Fibroblast of mammary gland (primary cell): ENCODE measurements at places on chromosomes 2 and 18.
A peak's percentile ranks its signal among the peaks of the same experiment; 100 is the strongest.

GRCh38 chr2:237431372-237431771, 17.4 kb upstream of the COL6A3 start:
- peak; percentile 99 for DNase-seq

- DNase-seq, result no peak
Measured at GRCh38 chr18:52439457-52439856, 99.5 kb downstream of the DCC start.

DNA sequence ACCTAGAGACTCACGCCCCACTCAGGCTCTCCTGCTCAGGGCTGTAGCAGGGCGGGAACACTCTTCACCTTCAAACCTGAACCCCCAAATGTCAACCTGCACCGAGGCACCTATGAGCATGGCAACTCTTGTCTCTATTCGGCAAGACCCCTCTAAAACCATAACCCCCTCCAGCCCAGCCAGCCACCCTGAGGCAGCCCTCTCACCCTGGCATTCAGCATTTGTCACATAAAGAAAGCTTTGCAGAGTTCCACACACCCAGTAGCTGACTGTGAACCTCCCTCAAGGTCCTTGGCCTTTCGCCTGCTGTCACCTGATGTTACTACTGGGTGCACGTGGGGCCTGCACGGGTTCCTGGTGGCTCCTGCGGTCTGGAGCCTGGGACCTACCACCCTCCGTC, 97.2 kb upstream of the ALKAL2 start:
- no peak for DNase-seq

- DNase-seq, result no peak
Measured at GRCh38 chr2:240595381-240596079, 9.0 kb downstream of the CAPN10 start.

DNA sequence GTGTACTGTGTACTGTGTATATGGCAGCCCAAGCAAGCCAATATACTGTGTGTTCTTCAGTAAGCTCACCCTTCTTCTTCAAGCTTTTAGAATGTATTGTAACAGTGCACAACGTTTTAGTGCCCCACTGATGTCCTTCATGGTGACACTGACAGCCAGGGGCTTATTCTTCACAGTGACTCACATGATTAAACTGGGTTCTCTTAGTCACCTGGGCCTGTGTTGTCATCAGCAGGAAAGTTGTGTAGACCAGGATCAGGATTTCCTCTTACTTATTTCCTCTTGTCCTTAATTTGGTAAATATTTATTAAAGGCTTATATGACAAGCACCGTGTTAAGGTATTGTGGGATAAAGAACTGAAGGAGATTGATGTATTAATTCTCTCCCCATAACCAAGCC, 67.9 kb upstream of the THOC1 start:
- DNase-seq, result no peak

GRCh38 chr18:78892177-78892576, 87.4 kb upstream of the SALL3 start:
- no peak for DNase-seq

- no peak for DNase-seq
Measured at GRCh38 chr2:240685771-240686371, 3.2 kb upstream of the AQP12B start.

- peak; percentile 47 for DNase-seq
Measured at GRCh38 chr2:164538240-164538866, 82.9 kb downstream of the GRB14 start.

- DNase-seq, result no peak
Measured at GRCh38 chr2:103960951-103961350, 893.0 kb upstream of the POU3F3 start.

DNA sequence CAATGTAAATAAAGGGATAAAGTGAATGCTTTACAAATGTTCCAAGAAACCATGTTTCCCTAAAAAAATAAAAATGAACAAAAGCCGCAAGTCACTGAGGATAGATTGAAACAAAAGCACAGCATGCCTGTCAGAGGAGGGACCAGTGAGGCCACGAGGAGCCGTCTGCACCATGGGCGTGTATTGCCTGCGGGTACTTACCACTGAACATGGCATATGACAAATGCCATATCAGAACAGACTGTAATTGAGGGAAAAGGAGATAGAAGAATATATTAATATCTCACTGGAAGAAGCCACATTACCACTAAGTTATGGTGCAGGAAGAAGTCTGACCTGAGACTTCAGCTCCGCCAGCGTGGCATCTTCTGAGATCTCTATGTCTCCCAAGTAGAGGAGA, 75.8 kb downstream of the USP40 start:
- no peak for DNase-seq

DNA sequence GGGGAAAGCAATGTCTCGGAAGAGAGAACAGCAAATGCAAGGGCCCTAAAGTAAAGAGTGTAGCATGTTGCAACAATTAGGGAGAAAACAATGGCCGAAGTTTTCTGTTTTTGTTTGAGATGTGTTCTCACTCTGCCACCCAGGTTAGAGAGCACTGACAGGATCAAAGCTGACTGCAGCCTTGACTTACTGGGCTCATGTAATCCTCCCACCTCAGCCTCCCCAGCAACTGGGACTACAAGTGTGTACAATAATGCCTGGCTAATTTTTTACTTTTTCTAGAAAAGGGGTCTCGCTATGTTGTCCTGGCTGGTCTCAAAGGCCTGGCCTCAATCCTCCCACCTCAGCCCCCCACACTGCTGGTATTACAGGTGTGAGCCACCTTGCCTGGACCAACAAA, 23.9 kb downstream of the MEMO1 start:
- DNase-seq, result no peak

DNA sequence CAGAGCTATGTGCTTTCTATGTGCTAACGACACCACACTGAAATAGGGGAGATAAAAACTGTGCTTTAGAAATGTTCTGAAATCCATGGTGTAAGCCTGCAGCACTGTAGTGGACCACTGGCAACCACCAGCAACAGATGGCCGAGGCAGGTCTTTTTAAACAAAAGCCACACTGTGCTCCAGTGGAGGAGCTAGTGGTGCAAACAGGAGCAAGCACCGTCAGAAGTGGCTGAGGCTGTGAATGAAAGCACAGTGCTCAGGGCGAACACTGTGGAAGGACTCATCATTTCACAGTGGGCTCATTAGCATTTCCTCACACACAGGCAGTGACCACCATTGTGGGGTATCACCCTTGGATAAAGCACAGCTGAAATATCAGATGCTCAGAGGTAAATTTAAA, 22.9 kb upstream of the MTX2 start:
- DNase-seq, result no peak

DNA sequence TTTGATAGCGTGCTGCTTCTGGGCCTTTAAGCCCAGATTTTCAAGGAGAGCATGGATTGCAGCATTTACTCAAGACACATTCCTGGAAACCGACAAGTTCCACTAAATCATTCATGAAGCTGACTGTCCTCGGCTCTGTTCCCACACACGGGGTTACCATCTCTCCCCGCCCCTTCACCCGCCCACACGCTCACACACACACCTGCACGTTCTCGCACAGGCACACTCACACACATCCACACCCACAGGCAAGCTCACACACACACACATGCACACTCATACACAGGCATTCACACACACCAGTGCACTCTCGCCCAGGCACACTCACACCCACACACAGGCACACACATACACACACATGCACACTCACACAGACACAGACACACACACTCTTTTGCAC, 150.0 kb upstream of the AGAP1 start:
- peak; percentile 86 for DNase-seq

GRCh38 chr2:68295516-68295915, 24.2 kb downstream of the CNRIP1 start:
- DNase-seq, result no peak

- no peak for DNase-seq
Measured at GRCh38 chr18:30639361-30639760, 403.2 kb downstream of the DSC3 start.

GRCh38 chr2:41928526-41928925, 119.3 kb upstream of the PKDCC start:
- DNase-seq, result peak; percentile 86

- DNase-seq, result peak; percentile 79
Measured at GRCh38 chr2:217218269-217219163, 358.7 kb upstream of the TNP1 start.

DNA sequence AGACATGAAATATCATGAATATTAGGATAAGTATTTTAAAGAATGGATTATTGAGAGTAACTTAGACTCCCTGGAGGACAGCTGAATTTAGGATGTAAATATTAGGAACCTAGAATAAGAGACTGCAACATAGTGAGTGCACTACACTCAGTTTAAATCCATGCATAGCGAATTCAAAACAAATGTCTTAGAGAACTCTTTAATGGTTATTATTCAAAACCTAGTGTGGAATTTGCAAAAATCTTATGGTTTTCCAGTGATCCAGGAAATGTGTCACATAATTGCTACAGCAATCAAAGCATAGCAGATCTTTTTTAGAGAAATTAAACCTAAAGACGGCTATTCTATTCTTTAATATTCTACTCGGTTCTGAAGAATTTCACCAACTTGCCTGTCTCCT, 239.0 kb downstream of the TMX3 start:
- DNase-seq, result no peak

- DNase-seq, result peak; percentile 34
Measured at GRCh38 chr2:196314780-196315179, 143.4 kb upstream of the STK17B start.

DNA sequence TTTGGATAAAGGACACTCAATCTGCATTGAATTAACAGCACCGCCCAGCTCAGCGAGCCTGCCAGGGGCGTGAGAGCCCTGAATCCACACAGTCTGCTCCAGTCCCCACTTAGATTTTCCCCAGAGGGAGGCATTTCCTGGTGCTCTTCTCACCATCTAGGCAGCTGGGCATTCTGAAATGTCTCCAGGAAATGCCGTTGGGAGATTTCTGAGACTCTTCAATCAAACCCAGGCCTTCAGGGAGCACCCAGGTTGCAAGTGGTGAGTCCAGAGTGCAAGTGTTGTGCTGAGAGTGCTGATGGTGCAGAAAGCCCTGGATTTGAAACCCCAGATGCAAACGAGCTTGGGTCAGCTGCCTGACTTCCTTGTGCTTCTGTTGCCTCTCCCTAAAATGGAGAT, 23.4 kb upstream of the TMEM37 start:
- no peak for DNase-seq

- peak; percentile 33 for DNase-seq
Measured at GRCh38 chr18:63603772-63604171, 16.6 kb downstream of the SERPINB13 start.

DNA sequence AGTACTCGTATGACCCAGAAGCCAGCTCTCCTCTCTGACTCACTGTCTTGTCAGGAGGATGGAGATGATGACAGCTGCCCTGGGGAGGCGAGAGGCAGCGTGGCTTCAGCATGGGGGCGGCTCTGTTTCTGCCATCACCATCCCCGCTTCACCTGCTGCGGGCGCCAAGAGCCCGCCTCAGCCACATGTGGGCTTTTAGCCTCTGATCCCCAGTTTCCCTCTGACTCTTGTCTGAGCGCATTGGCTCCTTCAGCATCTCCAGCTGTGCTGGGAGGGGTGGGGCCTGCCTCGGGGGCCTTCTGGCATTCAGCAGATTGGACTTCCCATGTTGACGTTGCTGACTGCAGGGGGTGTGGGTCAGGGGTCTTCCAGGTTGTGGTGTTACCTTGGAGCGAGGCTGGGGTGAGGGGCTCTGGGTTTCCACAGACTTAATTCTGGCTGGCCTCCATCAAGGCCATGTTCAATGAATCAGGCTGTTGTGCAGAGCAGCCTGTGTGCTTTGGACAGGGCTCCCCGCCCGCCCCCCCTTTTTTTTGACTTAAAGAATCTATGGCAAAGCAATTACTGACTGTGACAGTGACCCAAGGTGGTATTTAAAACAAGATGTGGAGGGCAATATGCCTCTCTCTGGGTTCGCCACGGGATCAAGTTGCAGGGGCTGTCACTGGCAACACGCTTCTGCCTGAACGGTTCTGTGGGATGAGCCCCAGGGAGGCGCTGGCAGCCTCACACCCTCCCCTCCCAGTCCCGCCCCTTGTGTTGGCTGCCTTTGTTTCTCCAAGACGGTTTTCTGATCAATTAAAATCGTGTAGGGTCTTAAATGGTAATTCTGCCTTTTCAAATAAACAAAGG, 228.3 kb downstream of the LDLRAD4 start:
- DNase-seq, result no peak

DNA sequence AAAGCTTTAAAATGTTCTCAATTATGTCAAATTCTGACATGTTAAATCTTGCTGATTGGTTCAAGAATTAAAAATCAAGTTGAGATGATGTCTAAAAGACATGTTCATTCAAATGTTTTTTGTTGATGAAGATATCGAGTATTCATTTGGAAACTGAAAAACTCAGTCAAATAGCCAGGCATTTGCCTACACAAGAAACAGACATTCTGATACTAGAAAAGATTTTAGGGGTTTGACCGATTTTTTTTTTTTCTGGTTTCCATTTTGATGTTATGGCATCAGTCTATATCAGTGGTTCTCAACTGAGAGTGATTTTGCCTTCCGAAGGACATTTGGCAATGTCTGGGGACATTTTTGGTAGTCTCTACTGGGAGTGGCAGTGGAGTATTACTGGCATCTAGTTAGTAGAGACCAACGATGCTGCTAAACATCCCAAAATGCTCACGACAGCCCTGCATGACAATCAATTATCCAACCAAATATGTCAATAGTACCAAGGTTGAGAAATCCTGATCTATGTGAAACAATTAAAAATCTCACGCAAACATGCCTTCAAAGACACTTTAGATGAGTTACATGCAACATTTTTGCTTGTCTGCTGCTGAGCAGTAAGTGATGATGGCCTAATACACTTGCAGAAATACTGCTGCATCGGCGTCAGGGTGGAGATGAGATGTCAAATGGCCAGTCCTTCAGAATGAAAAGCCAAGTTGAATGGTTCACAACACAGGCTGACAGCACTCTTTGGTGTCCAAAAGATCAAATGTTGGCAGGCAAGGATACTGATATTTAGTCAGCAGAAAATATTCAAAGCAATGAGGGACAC, 12.5 kb downstream of the RASGRP3 start:
- DNase-seq, result no peak

GRCh38 chr18:23442958-23443357, 10.1 kb upstream of the RIOK3 start:
- DNase-seq, result no peak

- DNase-seq, result no peak
Measured at GRCh38 chr2:101622210-101623030, 75.1 kb upstream of the MAP4K4 start.

GRCh38 chr18:39486268-39486667, 1920.7 kb upstream of the CELF4 start:
- no peak for DNase-seq

GRCh38 chr2:111050701-111051376, 69.9 kb upstream of the BCL2L11 start:
- DNase-seq, result no peak
